ENCODE measurements at places on chromosomes 6 and 20.

GRCh38 chr20:54292185-54292584 is 84.3 kb downstream of the PFDN4 start:
- no peak for DNase-seq

- DNase-seq: no peak
Observed at GRCh38 chr6:95142661-95143335, 434.5 kb upstream of the MANEA start.

DNA sequence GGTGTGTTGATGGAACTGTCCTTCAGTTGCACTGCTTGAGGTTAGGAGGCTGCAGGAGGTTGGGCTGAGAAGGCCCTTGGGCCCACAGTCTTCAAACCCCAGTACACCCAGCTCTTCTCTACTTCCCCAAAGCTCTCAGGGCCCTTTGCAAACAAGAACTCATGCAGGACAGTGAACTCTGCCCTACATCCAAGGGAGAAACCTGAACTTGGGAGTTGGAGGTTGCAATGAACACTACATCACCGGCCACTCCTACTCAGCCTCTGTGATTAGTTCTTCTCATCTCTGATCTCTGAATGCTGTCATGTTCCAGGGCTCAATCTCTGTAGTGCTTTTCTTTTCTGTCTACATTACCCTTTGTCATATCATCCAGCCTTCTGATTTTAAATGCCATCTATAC is 148.5 kb upstream of the PDE7B start:
- DNase-seq: no peak

GRCh38 chr6:69138893-69139494 is 503.9 kb downstream of the ADGRB3 start:
- DNase-seq: no peak

DNA sequence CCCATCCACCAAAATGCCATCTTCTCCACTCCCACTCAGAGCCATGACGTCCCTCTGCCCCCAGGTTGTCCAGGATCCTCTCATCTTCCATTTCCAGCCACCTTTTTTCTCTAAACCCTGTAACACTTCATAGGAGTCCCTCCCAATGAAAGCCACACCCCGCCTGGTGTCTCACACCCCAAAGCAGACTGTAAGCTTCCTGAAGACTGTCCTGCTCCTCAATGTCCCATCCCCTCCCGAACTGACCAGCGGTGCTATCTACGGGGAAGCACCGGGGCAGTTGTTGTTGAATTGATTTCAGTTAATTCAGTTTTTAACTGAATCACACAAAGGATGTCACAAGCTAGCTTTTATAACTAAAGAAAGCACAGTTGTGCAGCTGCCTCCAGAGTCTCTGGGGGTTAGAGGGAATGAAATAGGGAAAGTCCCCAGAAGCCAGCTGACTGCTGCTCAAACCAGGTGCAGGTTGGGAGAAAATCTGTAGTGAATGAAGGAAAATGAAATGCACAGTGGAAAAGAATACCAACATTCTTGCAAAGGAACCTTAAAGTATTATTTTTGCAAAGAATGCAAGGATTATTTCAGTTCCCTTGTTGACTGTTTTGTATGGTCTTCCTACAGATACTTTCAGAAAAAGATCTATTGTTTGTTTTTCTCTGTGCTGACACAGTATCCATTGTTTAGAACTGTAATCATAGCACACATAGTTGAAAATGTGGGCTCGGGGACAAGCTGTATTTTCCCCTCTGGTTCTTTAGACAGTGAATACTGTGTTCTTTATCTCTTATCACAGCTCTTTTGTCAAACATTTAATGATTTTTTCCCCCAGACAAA is 222.6 kb upstream of the QKI start:
- DNase-seq: no peak

GRCh38 chr20:59120919-59121318 is 42.7 kb upstream of the ZNF831 start:
- DNase-seq: peak; percentile 60

GRCh38 chr6:72624557-72625160 is 2.8 kb downstream of the KCNQ5 start:
- peak; percentile 47 for DNase-seq

- no peak for DNase-seq
Observed at GRCh38 chr20:10806539-10806938, 132.7 kb upstream of the JAG1 start.

- no peak for DNase-seq
Observed at GRCh38 chr6:147699637-147700036, 191.1 kb downstream of the SAMD5 start.

- no peak for DNase-seq
Observed at GRCh38 chr20:15584507-15584906, 988.7 kb downstream of the KIF16B start.

DNA sequence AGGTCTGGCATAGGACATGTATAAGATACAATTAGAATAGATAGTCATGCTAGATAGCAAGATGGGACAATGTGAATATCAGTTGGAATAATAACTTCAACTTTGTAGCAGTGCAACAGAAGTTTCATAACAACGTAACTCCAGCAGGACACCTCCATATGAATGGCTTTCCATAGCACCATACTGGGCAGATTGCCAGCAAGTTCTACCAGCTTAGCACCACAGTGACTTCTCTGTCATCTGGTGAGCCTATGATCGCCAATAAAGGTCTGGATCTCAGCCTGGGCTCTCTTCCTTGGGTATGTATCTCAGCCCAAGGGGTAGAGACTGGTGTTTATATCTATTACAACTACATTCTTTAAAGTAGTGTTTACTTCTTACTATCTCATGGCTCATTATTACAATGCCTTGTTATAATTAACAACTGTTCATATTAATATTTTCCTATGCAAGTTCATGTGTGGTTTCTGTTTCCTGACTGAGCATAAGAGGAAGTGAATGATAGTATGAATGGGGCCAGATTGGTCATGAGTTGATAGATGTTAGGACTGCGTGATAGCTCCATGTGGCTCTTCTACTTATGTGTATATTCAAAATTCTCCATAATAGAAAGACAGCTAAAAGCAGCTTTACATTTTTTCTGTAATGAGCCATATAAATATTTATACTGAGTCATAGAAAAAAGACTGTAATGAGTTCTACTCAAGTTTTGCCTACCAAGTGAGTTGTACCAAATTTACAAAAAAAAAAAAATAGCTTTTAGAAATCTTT is 22.9 kb downstream of the HTR1B start:
- no peak for DNase-seq

GRCh38 chr6:170069611-170070010 is 221.3 kb downstream of the DLL1 start:
- DNase-seq: no peak

DNA sequence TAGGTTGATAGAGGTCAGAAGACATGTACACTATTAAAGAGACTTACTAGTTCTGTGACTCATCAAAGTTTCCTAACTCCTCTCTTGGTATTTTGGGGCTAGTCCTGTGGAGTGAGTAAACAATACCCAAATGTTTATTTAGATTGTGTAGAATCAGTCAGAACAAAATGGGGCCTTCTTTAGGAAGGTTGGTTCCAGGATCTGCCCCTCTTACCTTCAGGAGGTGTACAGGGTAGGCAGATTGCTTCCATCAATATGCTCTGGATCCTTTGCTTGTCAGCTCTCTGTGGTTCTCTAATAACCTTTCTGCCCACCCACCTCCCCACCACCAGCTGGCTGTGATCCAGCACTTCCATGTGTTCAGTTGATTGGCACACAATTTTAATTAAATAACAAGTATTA is 107.0 kb downstream of the POPDC3 start:
- no peak for DNase-seq

- DNase-seq: no peak
Observed at GRCh38 chr6:10112871-10113549, 301.9 kb downstream of the TFAP2A start.

DNA sequence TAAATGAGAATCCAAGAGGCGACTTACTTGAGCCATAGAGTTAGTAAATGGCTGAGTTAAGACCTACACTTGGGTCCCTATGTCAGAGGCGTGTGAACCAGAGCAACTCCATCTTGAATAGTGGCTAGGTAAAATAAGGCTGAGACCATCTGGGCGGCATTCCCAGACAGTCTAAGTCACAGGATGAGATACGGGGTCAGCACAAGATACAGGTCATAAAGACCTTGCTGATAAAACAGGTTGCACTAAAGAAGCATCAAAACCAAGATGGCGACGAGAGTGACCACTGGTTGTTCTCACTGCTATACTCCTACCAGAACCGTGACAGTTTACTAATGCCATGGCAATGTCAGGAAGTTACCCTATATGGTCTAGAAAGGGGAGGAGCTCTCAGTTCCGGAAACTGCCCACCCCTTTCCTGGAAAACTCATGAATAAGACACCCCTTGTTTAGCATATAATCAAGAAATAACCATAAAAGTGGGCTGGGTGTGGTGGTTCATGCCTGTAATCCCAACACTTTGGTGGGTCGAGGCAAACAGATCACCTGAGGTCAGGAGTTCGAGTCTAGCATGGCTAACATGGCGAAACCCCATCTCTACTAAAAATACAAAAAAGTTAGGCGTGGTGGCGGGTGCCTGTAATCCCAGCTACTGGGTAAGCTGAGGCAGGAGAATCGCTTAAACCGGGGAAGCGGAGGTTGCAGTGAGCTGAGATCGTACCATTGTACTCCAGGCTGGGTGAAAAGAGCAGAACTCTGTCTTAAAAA is 43.9 kb upstream of the EEF1A1 start:
- no peak for DNase-seq

DNA sequence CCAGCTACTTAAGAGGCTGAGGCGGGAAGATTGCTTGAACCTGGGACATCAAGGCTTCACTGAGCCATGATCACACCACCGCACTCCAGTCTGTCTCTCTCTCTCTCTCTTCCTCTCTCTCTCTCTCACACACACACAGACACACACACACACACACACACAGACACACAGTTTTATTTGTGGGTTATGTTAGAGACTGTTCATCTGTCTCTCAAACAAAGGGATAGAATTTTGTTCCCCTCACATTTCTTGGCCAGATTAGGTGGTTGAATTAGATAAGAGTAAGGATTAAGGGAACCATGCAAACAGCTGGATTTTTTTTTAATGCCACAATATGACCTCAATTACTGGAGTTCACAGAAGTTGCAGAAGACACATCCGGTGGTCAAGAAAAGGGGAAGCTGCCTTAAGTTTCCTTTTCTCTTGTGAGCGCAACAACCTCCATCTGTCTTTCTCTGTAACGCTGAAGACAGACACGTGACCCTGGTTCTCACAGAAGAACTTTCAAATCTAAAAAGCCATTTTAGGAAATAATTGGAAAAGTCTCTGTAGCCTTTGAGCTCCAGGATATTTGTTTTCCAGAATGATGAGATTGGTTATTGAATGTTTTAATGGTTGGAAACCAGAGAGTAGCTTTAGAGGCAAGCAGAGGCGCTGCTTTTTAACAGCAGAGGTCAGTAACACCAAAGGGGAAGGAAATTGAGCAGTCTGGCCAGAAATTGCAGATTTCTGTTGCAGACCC is 32.9 kb upstream of the LGSN start:
- DNase-seq: peak; percentile 35

DNA sequence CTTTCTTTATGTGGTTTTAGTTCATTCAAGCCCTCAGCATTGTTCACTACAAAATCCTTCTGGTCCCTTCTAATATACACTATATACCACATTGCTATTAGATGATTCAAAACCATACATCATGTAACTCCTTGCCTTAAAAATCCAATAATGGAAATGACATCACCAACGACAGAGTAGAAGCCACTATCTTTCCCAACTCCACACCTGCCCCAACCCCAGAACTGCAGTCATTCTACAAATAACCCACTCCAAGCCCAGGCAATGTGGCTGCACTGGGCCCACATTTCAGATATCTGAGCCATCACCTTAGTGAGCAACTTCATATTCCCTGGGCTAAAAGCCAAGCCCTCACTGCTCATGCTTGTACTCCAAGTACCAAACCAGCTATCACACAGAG is 22.6 kb upstream of the RUNX2 start:
- no peak for DNase-seq

DNA sequence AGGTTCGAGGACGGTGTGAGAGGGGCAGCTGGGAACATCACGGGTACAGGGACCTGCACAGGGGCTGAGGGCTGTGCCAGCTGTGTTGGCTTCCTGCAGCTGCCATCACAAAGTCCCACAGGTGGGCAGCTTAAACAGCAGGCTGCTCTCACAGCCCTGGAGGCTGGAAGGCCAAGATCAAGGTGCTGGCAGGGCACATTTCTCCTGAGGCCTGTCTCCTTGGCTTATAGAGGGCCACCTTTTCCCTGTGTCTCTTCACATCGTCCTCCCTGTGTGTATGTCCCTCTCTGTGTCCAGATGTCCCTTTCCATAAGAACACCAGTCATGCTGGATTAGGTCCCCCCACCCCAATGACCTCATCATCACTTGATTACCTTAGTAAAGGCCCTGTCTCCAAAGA is 15.1 kb upstream of the MPC1 start:
- DNase-seq: no peak

- peak; percentile 41 for DNase-seq
Observed at GRCh38 chr6:57173056-57173885, 1.1 kb downstream of the BAG2 start.

DNA sequence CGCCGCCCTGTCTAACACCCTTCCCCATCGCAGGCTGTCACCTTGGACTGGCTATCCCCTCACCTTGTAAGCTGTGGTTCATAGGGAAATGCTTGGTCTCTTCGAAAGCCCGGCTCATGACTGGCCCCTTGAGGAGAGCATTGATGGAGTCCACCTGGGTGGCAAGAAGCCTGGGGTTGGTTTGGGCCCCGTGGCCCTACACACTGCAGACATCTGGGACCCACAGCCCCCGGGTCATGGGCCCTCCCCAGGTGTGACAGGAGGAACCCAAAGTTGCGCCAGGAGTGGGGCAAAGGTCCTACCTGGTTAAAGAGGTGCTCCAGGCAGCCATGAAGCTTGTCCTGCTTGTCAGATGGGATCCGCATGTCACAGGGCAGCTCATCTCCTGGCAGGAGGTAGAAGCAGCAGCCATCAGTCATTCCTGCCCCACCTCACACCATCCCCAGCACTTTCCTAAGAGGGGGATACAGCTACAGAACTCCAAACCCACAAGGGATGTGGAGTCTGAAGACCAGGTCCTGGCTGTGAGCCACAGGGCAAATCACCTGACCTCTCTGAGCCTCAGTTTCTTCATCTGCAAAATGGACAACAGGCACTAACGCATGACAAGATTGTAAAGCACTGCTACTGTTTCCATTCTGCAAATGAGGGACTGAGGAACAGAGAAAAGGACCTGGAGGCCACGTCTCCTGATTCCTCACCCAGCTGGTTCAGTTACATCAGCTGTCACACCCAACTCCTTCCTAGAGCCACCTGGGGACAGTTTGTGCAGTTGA is 185.5 kb downstream of the PREX1 start:
- DNase-seq: no peak

- DNase-seq: peak; percentile 18
Observed at GRCh38 chr6:156396791-156397418, 380.3 kb upstream of the ARID1B start.

- DNase-seq: no peak
Observed at GRCh38 chr6:45072673-45073072, 255.5 kb upstream of the RUNX2 start.

DNA sequence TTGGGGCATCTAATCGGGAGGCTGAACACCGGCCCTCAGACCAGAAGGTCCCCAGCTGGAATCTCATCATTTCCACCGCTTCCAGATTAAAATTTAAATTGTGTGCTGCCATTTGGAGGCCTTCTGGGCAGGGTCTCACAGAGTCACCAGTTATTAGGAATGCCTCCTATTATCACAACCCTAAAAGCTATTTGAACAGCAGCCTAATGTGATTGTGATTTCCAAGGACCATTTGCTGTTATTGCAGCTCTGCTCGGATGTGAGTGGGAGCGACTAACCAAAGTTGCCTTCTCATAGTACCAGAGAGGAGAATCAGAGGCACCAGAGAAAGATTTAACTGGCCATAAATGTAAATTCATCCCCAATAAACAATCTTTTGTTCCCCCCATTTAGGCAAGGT is 277.3 kb downstream of the RNF144B start:
- no peak for DNase-seq

GRCh38 chr6:131135244-131136020 is at the start of gene AKAP7:
AKAP7 (plus strand) TSS chr6:131135467; CDS start chr6:131135764, 297 bp downstream.
- DNase-seq: peak; percentile 69
